Smooth muscle cell of the brain vasculature (primary cell): ENCODE measurements at places on chromosomes 7 and 10.
A peak's percentile ranks its signal among the peaks of the same experiment; 100 is the strongest.

DNA sequence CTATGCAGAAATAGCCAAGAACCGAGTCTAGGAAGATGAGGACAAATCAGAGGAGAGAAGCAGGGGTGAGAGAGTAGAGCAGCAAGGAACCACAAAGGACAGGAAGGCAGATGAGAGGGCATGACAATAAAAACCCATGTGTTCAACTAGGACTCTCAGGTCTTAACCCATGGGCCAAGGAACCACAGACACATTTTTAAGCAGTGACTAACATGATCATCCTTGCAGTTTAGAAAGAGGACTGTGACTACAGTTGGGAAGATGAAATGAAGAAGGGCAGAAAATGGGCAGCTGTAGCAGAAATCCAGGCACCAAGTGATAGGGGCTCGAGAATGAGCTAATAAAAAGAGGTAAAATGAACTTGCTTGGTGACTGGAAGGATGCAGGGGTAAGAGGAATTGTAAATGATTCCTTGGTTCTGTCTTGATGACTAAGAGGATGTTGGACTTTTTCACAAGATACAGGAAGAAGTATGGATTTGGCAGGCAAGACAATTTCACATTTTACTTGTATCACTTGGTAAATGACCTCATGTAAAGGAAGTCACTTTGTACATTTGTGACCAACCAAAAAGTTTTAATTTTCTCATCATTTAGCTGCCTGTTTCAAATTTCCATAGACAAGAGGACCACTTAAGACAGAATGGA, 22.8 kb downstream of the SGMS1 start:
- DNase-seq = no peak

GRCh38 chr10:48751730-48752129, 67.1 kb downstream of the WDFY4 start:
- DNase-seq = no peak

GRCh38 chr10:24858288-24859270, 93.8 kb downstream of the PRTFDC1 start:
- no peak for DNase-seq

- no peak for DNase-seq
Observed at GRCh38 chr7:78777829-78778228, 675.6 kb downstream of the MAGI2 start.

- no peak for DNase-seq
Observed at GRCh38 chr10:20257422-20257821, 441.2 kb downstream of the PLXDC2 start.

DNA sequence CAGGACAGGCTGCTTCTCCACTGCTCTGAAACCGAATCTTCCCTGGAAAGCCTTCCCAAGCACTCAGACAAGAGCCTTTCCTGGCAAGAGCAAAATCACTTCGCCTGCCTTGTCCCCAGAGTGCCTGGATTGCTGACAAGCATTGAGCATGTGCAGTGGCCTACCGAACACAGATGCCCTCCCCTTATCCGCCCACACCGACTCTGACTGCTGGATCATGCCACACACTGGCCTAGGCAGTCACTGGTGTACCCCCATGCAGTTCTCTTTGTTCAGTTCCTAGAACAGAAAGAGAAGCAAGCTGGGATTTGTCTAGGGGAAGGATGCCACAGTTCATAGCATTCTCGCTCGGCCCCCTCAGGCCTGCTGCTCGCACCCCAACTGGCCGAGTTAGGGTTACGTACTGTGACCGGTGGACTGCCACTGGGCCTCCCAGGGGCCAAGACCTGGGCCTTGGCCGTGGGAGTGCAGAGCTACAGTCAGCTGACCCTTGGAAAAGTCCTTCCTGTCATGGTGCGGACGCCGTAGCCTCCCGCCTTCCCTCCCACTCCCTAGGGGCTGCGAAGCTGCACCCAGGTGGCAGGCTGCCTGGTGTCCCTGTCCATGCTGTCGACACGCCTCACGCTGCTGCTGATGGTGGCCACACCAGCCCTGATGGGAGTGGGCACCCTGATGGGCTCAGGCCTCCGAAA, 6.9 kb downstream of the ABCB8 start:
- DNase-seq = no peak

DNA sequence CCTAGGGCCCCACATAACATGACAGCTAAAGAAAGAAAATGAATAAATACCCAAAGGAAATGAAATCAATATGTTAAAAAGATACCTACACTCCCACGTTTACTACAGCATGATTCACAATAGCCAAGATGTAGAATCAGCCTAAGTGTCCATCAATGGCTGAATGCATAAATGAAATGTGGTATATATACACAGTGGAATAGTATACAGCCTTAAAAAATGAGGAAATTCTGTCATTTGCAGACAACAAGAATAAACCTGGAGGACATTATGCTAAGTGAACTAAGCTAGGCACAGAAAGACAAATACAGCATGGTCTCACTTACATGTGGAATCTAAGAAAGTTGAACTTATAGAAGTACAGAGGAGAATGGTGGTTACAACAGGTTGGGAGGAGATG, 102.9 kb downstream of the ST8SIA6 start:
- DNase-seq = no peak

DNA sequence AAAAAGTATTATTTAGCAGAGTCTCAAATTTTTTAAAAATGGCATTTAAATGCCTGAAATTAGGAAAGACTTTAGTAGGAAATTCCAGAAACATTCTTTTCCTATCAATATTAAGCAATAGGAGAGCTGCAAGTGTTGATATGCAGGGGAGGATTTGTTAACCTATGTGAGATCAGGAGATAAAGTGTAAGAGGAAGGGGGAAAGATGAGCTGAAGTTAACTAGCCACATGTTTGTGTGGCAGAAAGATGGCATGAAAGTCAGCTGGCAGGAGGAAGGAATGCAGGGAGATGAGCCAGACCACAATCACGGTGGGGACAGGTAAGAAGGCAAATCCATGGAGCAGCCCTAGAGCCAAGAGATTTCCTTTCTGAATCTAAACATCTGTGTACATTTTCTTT, 303.6 kb downstream of the MAGI2 start:
- DNase-seq = no peak

DNA sequence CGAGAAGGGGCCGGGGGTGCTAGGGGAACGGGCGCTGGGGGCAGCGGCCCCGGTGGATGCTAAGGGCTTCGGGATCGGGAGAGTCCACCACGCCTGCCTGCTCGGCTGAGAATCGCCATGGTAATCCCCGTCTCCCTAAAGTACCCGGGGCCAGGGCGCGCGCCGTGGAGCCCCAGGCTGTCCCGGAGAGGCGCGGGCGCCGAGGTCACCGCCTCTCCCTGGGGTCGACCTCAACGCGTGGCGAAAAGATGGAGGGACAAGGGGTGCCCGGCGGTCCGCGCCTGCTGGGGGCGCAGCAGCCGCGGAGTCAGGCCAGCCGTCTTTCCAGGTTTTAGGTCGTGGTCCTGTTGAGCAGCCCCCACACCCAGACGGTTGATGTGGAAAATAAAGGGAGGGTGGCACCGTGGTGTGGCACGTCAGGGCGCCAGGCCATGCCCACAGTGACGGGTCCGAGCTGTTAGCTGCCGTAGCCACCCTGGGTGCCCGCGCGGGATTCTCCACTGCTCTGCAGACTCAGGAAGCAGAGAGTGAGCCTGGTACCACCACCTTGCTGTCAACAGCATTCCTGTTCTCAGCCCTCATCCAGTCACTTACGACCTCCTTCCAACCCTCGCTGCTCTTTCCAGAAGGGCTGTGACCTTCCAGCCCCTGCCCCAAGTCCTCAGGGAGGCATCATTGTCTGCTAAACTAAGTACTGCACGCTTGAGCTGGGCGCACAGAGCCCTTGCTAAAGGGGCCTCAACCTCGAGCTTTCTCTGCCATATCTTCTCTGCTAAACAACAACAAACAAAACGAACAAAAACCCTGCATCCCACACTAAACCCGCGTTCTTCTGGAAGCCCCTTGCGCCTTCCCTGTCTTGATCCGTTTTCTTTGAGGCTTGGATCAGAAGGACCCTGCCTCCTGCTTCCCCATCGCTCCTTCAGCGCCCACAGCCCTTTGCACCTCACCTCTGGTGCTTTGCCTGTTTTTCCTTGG, 666 bp downstream of the SMKR1 start:
- DNase-seq = no peak

- no peak for DNase-seq
Observed at GRCh38 chr10:98212196-98212595, 55.8 kb downstream of the LOXL4 start.

DNA sequence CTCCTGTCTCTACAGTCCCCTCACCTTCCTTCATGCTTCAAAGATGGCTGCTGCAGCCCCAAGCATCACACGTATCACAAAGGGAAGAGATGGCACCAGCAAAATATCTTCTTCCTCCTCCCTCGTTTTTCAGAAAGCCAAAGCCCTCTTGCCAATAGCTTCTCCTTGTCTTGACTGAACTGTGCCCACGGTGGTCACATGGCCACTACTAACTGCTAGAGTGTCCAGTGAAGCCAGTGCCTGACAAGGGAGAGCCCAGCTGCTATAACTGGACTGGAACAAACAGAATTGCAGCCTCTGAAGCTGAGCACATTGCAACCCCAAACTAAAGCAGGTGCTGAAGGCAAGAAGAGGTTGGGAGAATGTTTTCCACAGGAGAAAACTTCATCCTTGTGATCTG, 120.8 kb upstream of the RET start:
- DNase-seq = no peak

DNA sequence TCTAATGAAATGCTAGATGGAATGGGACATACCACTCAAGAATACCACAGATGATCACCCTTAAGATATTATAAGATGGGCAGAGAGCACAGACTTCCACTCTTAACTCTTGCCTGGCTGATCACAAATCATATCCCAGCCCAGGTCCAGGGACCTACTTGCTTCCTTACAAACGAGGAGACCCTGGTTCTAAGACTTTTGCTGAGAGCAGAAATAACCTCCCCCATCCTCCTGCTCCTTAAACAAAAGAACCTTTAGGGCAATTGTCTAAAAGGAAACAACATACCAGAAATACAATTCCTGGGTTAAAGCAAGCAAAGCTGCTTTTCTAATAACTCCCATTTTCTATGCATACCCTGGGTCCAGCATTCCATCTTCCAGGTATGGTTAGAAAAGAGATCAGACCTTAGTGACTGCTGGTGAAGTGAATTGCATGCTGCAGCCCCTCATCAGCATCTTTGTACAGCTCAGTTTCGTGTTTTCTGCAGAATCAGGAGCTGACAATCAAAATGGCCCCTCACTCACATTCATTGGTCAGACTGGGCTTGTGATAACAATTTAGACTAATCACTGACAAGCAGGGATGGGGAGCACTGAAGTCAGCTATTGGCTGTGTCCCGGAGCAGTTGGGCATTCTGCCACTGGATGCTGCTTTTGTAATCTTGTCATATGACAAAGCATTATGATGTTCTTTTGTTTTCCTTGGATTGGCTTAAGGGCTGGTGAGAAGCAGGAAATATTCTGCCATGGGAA, 14.6 kb downstream of the IFIT3 start:
- peak; percentile 74 for DNase-seq

DNA sequence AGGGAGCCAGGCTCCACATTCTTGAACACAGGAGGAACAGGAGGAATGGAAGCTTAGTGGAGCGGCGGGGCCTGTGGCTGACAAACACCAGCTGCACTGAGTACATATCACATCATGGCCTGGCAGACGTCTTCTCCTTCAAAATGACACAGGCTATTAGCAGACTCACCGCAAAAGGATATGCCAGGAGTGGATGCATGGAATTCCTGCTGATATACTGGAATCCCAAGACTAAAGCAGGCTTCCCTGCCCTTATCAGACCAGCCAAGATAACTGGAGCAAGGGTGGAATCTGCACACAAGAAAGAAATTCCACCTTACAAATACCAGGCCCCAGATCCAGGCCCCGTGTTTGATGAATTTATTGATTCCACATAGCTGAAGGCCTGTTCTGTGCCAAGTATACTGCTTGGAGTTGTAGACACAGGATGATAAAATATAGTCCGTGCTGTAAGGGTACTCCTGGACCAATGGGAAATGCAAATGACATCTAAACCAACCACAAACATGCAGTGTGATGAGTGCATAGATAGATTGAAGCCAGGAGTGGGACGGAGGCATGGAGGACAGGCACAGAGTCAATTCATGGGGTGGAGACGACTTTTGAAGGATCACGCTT, 480.5 kb upstream of the ZMIZ1 start:
- DNase-seq = no peak

DNA sequence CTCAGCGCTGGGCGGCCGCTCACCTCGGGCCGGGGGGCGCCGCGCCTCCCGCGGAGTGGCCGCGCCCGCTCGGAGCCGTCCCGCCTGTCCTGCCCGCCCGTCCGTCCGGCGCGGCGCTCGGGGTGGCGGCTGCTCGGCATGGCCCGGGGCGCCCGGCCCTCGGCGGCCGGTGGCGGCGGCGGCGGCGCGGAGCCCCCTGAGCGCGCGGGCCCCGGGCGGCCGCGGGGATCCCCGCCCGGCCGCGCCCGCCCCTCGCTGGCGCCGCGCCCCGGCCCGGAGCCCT, 338 bp downstream of the SDK1 start:
- no peak for DNase-seq

DNA sequence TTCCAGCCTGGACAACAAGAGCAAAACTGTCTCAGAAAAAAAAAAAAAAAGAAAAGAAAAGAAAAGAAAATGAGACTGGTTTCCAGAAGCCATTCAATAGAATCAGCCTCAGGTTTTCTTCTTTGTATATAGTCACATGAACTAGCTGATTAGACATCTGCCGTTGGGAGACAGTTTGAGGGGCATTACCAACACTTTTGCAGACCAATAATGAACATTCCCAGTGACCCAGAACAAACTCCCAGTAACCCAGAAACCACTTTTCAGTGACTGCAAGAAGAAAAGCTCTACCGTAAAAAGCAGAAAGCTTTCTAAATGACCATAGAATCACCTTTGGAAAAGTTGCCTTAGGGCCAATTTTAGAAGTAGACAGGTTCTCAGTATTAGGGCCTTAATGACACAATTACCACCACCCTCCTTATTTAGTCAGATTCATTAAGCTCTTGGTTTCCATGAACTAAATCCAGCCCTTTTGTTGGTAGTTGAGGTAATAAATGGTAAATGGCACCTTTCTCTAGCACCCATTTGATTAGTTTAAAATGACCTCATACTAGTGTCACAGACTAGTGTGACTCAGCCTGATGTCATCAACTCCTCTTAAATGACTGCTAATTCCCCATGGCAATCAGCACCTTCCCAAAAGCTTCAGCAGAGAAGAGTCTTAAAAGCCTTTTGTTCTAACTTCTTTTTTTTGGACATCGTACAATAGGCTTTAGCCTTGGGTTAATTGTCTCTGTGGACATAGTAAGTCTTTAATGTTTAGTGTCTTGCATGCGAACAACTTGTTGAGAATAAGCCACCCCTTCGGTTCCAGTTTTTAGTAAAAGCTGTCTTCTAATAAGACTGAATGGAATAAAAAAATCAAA, 33.6 kb upstream of the XRCC2 start:
- DNase-seq = no peak

- DNase-seq = no peak
Observed at GRCh38 chr7:54802841-54803240, 43.8 kb upstream of the SEC61G start.
